OCI-M1 (cell line): ENCODE measurements at places on chromosomes 6 and 20.
A peak's percentile ranks its signal among the peaks of the same experiment; 100 is the strongest.

GRCh38 chr6:127786109-127786508 is 114.7 kb downstream of the THEMIS start:
- DNase-seq = no peak

DNA sequence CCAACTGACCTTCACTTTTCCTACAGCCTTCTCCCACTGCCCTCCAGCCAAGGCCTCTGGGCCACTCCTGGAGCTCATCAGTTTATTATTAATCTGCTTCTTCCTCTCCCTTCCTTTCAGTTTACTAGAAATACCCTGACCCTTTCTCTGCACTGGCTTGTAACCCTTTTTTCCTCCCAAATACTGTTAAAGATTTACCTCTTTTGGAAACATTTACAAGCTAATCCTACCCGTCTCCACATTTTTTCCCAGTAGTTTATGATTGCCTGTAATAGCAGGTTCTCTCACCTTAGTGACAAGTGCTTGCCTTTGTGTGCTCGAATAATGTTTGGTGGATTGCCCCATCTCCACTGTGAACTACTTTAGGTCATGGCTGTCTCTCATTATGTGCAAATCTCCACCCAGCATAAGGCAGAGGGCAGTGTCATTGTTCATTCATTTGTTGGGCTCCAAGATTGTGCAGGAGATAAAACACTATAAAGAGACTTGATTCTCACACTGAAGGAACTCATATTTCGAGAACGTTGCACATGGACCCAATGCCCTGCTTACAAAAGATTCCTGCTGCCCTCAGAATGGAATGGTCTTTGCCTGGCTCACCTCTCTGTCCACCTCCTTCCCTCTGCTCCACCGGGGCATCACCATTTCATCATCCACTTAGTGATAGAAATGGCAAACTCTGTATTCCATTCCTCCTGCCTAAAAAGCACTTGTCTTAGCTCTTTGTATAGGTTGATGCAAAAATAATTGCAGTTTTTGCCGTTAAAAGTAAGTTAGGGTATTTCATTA is 491.1 kb downstream of the UTRN start:
- DNase-seq = no peak

- DNase-seq = no peak
These were observed 4.9 kb downstream of the GTPBP2 start for GRCh38 chr6:43623880-43624785.

DNA sequence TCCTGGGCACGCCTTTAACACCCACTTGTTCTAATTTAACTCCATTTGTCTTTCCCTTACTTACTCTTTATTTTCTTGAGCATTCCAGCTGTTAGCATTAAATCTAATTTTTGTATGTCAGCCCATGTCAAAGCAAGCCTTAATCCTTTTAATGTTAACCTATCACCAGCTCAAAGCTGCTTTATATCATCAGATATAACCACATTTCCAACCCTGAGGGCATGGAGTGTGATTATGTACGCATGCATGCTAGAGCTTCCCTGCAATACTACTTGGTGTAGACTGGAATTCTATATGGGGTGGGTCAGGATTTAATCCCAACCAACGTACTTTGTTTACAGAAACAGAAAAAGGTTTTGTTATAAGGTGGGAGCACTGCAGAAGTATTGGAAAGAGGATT is 139.4 kb upstream of the HMGN3 start:
- no peak for DNase-seq

DNA sequence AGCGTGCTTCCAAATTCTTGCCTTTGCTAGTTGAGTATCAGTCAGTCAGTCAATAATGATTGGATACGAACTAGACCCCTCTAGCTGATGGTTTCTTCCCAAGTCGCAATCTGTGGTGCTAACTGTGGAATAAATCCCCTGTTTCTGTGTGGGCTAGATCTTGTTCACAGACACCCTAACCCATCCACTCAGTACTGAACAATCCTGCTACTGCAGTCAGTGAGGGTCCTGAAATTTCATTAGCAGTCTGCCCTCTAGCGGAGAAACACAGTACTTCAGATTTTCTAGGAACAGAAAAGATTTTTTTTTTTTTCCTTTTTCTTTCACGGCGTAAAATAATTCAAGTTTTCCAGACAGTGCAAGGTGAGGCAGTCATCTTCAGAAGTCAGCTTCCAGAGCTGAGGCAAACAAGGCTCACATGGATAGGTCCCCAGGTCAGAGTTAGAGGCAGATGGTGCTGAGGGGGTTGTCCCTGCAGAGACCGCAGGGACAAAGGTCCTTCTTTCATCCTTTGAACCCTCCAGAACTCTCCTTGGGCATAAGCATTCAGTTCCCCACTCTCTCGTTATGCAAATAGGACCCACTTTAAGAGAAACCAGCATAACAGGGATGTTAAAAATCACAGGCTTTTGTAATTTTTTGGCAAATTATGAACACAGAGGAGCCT is 119.6 kb downstream of the SCML4 start:
- DNase-seq = peak; percentile 62

DNA sequence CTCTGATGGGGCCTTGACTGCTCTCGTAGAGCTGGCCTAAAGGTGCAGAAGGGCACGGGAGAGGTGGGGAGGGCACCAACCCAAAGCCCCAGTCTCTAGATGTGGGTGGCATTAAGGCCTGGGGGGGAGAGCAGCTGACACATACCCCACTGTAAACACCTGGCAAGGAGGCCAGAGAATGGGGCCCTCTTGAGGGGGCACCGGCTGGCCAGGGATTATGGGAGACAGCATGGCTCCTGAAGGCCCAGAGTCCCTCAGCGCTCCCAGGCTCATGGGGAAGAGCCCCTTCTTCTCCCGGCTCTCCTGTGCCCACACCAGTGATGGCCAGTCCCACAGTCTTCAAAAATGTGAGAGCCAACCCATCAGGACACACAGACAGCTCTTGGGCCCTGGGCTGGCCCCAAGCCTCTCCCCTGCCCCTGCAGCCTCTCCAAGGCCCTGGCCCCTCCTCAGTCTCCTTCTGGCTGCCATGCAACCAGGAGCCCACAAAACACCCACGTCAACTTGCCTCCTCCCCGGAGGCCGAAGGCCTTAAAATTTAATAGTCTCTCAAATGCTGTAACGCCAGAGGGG is 58.2 kb upstream of the FOXP4 start:
- DNase-seq = no peak

DNA sequence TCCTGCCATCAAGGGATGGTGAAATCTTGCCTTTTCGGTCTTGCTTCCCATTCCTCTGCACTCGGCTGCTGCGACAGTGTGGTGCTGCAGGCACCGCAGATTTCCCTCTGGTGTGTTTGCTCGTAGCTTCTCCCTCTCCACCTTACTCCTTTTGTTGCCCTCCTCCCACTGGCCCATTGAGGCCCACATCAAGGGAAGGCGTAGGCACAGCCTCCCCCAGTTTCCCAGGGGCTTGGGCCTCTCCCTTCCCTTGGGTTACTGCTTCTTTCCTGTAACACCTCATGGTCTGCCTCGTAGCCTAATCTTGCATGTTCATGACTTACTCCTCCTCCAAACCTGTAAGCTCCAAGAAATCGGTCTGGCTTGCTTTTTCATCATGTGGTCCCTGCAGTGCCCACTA is 9.9 kb downstream of the E2F3 start:
- no peak for DNase-seq

DNA sequence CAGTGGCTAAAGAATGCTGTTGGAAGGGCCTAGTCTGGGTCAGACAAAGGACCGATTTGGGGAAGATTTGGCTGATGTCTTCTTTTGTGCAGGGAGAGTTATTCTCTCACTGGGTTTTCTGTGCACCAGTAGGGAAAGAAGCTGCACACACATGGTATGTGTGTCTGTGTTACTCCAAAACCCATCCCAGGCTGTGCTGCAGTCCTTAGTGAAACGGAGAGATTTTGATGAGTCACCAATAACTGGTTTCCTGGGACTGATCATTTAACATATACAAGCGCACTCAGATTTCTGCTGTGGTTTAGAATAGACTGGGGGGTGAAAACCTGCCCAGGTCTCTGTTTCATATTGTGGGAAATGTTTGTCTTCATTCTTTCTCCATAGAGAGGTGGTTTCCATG is 1049.8 kb downstream of the KIF16B start:
- no peak for DNase-seq
